ENCODE measurements at places on chromosomes 13 and 19.

DNA sequence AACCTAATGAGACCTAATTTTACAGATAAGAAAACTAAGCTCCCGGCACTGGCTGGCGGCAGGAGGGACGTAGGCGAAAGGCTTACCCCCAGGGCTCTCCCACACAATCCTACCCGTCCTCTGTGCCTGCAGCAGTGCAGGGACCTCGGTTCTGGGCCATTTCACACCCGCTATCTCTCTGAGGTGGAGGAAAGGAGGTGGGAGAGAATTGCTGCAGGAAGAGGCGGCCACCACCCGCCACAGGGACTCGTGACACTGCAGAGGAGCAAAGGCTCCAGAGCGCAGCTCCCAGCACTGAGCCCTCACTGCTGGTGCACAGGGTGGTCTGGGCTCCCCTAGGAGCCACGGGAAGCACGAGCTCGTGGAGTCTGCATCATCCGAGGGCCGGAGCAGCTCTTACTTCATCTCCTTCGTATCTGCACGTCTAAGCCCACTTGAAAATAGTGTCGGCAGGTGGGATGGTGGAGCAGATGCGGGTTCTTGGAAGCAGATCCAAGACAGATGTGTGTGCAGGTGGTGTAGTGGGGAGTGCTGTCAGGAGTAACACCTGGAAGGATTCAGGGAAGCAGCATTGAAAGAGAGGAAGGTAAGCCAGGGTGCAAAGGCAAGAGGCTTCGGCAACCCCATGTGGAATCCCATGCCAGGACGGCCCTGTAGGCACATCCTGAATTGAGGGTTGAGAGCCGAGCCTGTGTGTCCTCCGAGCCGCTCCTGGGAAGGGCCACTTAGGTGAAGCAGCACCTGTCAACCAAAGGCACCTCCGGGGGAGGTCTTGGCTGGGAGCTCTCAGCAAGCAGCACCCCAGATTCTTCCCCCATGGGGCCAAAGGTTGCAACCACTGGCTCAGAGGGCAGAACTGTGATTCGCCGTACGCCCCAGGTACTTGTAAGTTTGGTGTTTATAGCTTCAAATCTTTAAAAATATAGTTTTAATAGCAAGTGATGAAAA is 115.8 kb upstream of the SPACA7 start:
- no peak for DNase-seq

GRCh38 chr13:29324601-29325000 is 270.9 kb downstream of the SLC7A1 start:
- DNase-seq = no peak

GRCh38 chr13:58994077-58994476 is 1169.7 kb downstream of the DIAPH3 start:
- no peak for DNase-seq

DNA sequence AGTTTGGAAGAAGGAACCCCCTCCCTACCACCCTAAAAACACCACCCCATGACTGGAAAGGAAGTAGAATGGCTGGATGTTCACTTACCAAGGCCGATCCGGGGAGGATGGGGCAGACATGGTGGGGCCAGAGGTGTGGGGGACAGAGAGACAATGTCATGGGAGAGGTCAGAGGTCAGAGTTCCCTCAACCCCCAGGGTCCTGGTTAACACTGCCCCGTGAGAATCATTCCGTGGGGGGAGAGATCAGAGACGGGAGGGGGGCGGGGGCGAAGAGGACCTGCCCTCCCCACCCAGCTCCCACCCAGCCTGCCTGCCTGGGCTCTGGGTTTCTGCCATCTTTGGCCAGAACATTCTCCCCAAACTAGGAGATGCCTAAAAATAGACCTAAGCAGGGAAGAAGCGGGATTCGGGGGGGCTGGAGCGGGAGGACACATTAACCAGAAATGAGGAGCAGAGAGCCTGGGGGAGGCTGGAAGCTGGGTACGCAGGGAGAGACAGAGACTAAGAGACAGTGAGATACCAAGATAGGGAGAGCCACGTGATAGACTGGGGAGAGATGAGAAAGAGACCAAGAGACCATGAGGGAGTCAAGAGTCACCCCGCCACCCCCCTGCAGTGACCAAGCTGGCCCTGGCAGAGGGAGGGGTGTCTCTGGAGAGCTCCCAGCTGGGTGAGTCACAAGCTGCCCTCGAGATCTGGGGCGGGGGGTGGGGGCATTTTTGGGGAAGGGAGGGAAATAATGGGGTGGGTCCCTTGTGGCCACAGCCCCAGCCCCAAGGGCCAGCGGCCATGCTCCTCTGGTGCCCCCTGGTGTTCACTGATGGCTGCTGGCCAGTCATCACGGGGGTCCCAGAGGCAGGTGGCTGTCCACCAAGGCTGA is 6.1 kb upstream of the KANK2 start:
- peak; percentile 56 for DNase-seq

GRCh38 chr13:97884707-97885468 is 68.6 kb upstream of the IPO5 start:
- DNase-seq = no peak

DNA sequence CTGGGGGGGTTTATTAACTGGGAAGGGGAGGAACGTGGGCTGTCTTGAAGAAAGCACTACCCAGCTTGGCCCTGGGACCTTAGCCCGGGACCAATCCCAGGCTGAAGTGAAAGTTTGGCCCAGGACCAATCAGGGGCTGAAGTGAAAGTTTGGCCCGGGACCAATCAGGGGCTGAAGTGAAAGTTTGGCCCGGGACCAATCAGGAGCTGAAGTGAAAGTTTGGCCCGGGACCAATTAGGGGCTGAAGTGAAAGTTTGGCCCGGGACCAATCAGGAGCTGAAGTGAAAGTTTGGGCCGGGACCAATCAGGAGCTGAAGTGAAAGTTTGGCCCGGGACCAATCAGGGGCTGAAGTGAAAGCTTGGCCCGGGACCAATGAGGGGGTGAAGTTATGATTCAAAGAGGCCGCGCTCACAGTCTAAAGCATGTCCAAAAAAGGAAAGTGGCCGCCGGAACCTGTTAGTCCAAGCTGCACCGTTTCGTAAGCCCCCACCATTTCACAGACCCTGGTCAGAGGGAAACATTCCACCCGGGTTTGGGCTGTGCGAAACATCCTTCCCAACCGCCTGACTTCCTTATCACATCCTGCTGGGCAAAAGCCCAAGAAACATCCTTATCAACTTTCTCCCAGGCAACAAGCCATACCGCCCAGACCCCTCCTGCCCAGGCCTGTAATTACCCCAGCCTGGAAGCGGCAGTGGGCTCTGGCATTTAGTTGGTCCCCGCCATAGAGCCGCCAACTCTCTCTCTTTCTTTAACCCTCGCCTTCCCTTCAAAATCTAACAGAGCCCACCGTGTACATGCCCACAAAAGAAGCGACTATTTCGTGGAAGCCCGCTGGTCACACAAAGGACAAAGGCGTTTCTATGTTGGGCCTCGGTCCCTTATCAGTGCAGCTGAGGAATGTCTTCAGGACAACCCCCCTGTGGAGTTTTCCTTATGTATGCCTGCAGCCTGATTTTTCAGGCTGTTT is 1.1 kb downstream of the ZNF850 start:
- peak; percentile 38 for DNase-seq

GRCh38 chr19:2546128-2547032 is 70.5 kb downstream of the GADD45B start:
- DNase-seq = peak; percentile 96

- DNase-seq = no peak
These were observed 89.5 kb downstream of the USP12 start for GRCh38 chr13:27081893-27082679.

DNA sequence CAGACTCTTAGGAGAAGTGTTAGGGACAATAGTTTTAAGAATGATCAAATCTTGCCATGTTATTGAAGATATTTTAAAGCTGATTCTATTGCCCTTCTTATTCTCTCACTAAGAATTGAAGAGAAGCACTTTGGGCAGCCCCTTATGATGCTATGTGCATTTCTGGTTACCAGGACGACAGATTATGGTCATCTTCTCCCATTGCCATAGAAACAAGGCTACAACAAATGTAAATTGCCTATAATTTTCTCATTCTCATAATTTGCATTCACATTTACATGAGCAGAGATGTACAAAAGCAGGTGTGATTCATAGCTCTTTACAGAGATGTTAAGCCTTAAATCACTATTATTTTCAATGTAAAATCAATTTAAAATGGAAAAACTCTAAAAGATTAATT is 137.3 kb upstream of the PCDH9 start:
- no peak for DNase-seq

GRCh38 chr13:27659145-27659865 is 37.6 kb downstream of the POLR1D start:
- DNase-seq = no peak

- no peak for DNase-seq
These were observed 54.5 kb downstream of the SPTBN4 start for GRCh38 chr19:40521276-40521675.

GRCh38 chr13:25771202-25771601 is 280.6 kb downstream of the SHISA2 start:
- no peak for DNase-seq

DNA sequence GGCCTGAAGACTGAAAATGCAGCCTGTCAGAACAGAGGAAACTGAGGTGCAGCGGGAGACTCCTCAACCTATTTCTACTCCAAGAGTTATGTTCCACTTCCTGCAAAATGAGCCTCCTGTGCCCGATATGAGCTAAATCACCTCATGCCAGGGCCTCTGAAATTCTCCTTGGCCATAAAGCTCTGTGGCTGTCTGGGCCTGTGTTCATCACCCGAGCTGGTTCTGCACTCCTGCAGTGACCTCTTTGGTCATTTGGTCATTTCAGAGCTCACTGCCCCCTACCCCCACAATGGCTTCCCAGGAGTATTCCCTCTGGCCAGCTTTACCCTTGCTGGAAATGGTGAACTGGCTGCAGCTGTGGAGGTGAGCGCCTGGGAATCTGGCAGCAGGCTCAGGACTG is 51.7 kb upstream of the SERPINE3 start:
- no peak for DNase-seq

- no peak for DNase-seq
These were observed 27.6 kb downstream of the PIAS4 start for GRCh38 chr19:4035018-4035566.

DNA sequence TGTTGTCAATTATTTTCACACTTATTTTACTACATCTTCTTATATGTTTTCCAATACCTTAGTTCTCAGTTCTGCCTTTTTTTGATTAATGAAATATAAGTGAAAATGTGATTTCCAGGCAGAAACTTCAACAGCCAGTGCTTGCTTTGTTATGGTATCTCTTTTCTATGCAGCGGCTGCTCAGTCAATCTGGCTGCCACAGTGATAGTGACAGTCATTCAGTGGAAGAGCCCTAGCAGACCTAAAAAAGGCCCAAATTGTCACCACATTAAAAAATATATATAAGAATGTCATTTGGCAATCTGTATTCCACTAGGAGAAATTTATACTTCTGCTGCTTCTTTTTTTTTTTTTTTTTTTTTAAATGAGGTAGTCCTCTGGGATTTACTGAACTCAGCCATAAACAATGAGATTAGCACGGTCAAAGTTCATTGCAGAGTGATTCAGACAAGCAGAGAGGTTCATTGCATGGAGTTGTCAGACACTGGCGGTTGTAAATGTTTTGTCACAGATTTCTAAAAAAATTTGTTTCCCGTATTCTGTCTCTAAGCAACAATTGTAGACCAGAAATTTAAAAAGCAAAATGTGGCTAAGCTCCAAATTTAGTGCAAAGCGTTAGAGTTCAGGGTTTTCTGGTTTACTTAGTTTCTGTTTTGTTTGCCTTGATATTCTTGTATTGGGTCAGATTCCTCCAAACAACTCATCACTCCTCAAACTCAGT is 94.7 kb upstream of the PRR20A start:
- DNase-seq = no peak

DNA sequence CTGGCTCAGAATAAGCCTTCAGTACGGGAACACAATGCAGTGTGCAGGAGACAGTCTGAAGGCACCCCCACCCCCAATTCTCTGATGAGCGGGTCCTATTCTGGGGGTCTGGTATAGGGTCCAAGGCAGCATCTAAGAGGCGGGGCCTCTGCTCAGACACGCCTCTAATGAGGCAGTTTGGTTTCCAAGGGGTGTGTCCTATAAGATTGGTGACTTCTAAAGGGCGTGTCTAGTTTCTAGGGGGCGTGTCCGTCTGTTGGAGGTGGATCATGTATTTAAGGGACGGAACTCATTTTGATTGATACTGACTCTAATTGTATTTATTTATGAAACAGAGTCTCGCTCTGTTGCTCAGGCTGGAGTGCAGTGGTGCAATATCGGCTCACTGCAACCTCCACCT is 8.7 kb downstream of the FIZ1 start:
- no peak for DNase-seq

- DNase-seq = no peak
These were observed 43.3 kb upstream of the C13orf46 start for GRCh38 chr13:114017028-114017630.

DNA sequence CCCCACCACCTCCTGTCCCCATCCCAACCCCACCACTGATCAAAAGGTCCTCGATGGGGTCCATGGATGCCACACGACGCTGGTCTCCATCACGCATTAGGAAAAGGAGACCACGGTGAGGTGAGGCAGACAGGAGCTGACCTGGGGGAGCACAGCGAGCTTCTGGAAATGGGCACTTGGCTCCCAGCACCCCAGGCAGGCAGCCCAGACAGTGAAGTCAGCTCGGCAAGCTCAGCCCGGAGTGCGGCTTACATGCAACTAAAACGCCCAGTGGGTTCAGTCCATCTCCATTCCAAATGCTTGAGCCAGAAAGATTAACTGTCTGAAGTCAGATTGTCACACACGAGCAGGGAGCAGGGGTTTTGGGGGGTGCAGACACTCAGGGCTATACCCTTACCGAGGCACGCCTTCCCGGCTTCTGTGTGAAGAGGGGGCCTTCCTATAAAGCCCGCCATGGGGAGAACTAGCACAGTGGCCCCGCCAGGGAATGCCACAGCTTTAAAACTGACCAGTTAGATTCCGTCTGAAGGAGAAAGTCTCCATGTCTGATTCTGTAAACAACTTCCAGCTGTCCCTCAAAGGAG is 79.4 kb downstream of the SPACA7 start:
- no peak for DNase-seq

DNA sequence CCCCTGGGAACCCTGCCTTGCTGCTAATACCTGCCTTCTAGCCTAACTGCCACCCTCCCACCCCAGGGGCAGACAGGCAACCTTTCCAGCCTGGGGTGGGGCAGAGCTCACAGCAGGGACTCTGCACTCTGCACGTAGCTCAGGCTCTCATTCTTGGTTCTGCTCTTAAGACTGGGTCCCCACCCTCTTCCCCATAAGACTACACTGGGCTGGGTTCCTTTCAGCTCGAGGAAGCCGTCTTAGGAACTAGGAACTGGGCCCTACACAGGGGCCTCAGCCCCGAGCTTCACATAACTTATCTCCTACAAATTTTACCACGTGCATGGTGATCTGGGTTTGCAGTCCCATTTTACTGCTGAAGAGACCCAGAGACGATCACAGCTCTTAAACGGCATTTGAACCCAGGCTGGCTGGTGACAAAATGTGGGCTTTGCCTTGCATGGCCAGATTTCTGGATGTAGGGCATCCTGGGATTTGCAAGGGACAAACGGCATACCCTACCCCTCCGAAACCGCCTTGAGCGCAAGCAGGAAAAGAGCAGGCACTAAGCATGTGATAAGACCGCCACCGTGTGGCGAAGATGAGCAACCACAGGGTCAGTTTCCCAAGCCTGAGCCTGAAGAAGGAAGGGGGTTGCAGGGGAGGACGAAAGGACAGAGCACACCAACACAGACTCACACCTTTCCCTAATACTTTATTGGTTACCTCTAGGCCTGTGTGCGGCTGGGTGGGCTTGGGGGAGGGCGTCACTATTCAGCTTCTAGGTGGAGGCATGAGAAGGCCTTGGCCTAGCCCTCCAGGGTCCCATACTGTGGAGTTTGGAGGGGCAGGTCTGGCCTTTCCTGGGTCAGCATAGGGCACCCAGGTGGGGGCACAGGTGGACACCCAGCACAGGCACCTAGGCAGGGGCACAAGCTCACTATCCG is 5.1 kb downstream of the JUNB start:
- DNase-seq = peak; percentile 86

- no peak for DNase-seq
These were observed at the start of gene SACS for GRCh38 chr13:23433171-23434153. Gene SACS (minus strand): TSS chr13:23433702. CDS start chr13:23411239, 22,463 bp downstream.

- DNase-seq = no peak
These were observed 115.2 kb upstream of the VSTM2B start for GRCh38 chr19:29410601-29411000.
